Tibial nerve (tissue), 4 donors: ENCODE measurements at places on chromosomes 7 and 10. TPM values are rescaled to one million over a fixed set of nuclear protein-coding genes. Genes with fewer than 3 reads are reported as not detected.

- H3K36me3 ChIP-seq, result no peaks in the 10 kb centered on the region
- DNase-seq, result no peak
- H3K4me3 ChIP-seq, result no peak overlapping the region
Observed at GRCh38 chr10:56296618-56297017, 64.4 kb downstream of the ZWINT start.

FAM171A1 gene
- 15.3 TPM for total RNA-seq

GRCh38 chr7:27110186-27111031, 7.9 kb upstream of the HOXA2 start:
- H3K4me1 ChIP-seq, result no peaks in the 10 kb centered on the region
- peaks cover 63% of the 10 kb centered on the region for H3K27me3 ChIP-seq
- H3K27ac ChIP-seq, result peak overlapping the region; percentile 47
- H3K4me3 ChIP-seq, result peak overlapping the region; percentile 6
- DNase-seq, result no peak
- peaks cover 9% of the 10 kb centered on the region for H3K36me3 ChIP-seq

DNA sequence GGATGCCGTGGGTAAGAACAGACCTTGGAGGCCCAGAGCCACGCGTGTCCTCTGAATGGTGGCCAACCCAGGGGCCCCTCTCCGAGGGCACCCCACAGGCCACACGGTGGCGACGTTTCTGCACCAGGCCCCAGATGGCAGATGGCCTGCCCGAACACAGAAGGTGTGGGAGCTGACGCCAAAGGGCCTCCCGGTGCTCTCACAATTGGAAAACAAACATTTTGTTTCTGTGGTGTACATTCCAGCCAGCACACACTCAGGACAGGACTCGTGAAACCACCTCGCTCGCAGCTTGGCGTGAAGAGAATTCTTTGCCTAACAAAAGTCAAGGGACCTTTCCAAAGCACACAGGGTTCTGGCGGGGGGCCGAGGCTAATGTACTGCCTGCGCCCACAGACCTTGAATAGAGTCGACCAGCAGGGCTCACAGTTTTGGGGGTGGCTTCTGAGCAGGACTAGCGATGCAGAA, 112.1 kb downstream of the FAM53B start:
- peak overlapping the region; percentile 93 for H3K27ac ChIP-seq
- H3K4me1 ChIP-seq, result peaks cover 73% of the 10 kb centered on the region
- DNase-seq, result peak; percentile 51
- H3K4me3 ChIP-seq, result no peak overlapping the region
- H3K27me3 ChIP-seq, result no peaks in the 10 kb centered on the region

TET1 gene
- total RNA-seq, result 12.9 TPM

GPER1 gene
- 7.5 TPM for total RNA-seq

DNA sequence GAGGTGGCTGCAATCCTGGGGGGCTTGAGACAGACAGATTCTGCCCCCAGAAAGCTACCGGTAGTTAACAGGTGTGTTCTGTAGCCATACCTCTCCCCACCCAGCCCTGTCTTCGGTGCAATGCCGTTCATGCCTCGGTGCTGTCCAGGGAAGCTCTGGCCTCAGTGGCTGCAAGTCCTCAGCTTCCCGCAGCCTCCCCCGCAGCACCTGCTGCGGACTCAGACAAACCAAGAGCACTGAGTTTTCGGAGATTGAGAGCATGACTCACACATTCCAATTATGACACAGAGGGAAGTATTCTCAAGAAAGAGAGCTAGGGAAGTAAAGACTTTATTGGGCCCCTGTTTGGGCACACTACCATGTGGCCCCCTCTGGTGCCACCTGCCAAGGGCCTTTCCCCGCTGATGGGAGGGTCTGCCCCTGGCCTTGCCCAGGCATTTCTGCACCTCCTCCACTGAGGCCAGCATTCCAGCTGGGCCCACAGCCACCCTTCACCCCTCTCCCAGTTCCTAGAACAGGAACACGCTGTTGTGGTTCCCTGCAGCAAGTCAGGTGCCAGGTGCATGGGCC, 30.2 kb upstream of the EZH2 start:
- H3K27ac ChIP-seq, result no peak overlapping the region
- H3K36me3 ChIP-seq, result no peaks in the 10 kb centered on the region
- no peak for DNase-seq
- no peak overlapping the region for H3K4me3 ChIP-seq
- peaks cover under 1% of the 10 kb centered on the region for H3K27me3 ChIP-seq

DNA sequence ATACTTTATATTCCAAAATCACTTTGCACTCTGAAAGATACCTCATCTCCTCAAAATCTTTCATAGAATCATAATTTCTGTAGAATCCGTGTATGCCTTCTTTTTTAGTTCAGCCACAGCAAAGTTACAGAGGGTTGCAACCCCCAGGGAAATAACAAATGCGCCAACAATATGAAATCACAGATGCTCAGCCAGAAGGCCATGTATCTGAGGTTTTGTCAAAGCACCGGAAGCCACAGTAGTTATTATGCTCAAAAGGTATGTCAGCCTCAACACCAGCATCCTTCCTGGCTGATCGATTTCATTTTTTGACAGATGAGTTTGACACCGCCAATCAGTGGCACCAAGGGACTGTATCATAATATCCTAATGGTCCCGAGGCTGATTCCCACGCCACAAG, 204.1 kb downstream of the KCNMA1 start:
- H3K4me1 ChIP-seq, result no peaks in the 10 kb centered on the region
- H3K27ac ChIP-seq, result no peak overlapping the region
- no peaks in the 10 kb centered on the region for H3K27me3 ChIP-seq
- no peak overlapping the region for H3K4me3 ChIP-seq

GRCh38 chr7:139431459-139431858, 52.0 kb downstream of the KLRG2 start:
- no peaks in the 10 kb centered on the region for H3K27me3 ChIP-seq
- H3K4me1 ChIP-seq, result peaks cover 28% of the 10 kb centered on the region
- H3K36me3 ChIP-seq, result no peaks in the 10 kb centered on the region
- H3K27ac ChIP-seq, result no peak overlapping the region
- DNase-seq, result no peak

GRCh38 chr7:132750530-132751217, 174.4 kb upstream of the PLXNA4 start:
- no peak overlapping the region for H3K4me3 ChIP-seq
- peaks cover 6% of the 10 kb centered on the region for H3K4me1 ChIP-seq
- no peaks in the 10 kb centered on the region for H3K36me3 ChIP-seq
- H3K27ac ChIP-seq, result no peak overlapping the region
- no peaks in the 10 kb centered on the region for H3K27me3 ChIP-seq
- DNase-seq, result no peak

GRCh38 chr7:25289518-25289917, 61.2 kb upstream of the NPVF start:
- no peak for DNase-seq
- H3K4me3 ChIP-seq, result no peak overlapping the region
- no peaks in the 10 kb centered on the region for H3K27me3 ChIP-seq
- H3K36me3 ChIP-seq, result no peaks in the 10 kb centered on the region
- no peaks in the 10 kb centered on the region for H3K4me1 ChIP-seq
- no peak overlapping the region for H3K27ac ChIP-seq

- no peak overlapping the region for H3K4me3 ChIP-seq
- no peaks in the 10 kb centered on the region for H3K36me3 ChIP-seq
- H3K27me3 ChIP-seq, result no peaks in the 10 kb centered on the region
Observed at GRCh38 chr7:88586219-88586618, 173.3 kb upstream of the ZNF804B start.

DNA sequence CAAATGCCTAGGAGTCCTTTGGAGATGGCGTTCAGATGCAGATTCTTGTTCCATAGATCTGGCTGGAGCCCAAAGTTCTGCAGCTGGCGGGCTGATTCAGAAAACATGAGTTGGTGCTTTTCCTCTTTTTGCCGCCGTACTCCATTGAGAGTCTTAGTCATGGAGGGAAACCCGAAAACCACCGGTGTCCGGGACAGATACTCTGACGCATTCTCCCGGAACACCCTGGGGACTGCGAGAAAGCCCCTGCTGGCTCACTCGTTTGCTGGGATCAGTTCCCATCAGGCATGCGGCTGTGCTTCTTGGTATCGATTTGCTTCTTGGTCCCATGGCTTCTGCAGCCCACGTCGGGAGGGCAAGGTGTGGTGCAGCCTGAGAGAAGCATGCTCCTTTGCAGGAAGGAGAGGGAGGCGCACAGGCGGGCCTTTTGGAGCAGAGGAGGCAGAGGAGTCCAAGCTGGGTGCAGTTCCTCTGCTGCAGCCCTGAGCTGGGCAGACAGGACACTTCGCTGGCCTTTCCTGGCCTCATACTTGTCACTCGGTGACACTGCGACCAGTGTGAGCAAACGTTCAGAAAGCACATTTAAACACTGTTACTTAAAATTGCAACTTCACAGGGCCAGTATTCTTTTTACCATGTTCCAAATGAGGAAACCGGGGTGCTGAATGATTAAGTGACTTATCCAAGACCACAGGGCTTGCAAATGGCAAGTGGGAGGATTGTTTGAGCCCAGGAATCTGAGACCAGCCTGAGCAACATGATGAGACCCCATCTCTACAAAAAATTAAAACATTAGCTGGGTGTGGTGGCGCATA, 30.6 kb upstream of the PFKFB3 start:
- H3K4me3 ChIP-seq, result no peak overlapping the region
- no peaks in the 10 kb centered on the region for H3K4me1 ChIP-seq
- peak; percentile 63 for DNase-seq
- H3K27ac ChIP-seq, result no peak overlapping the region
- no peaks in the 10 kb centered on the region for H3K27me3 ChIP-seq

GRCh38 chr10:122207596-122207995, 63.5 kb upstream of the BTBD16 start:
- H3K4me1 ChIP-seq, result no peaks in the 10 kb centered on the region
- H3K36me3 ChIP-seq, result no peaks in the 10 kb centered on the region
- H3K27ac ChIP-seq, result no peak overlapping the region
- no peaks in the 10 kb centered on the region for H3K27me3 ChIP-seq

CYP2E1 gene
- total RNA-seq, result 0.30 TPM

GBX1 gene
- total RNA-seq, result not detected

- H3K4me3 ChIP-seq, result no peak overlapping the region
- H3K36me3 ChIP-seq, result no peaks in the 10 kb centered on the region
- no peaks in the 10 kb centered on the region for H3K27me3 ChIP-seq
- H3K27ac ChIP-seq, result no peak overlapping the region
- H3K4me1 ChIP-seq, result no peaks in the 10 kb centered on the region
Observed at GRCh38 chr7:20742913-20743312, 43.8 kb downstream of the SP8 start.

DNA sequence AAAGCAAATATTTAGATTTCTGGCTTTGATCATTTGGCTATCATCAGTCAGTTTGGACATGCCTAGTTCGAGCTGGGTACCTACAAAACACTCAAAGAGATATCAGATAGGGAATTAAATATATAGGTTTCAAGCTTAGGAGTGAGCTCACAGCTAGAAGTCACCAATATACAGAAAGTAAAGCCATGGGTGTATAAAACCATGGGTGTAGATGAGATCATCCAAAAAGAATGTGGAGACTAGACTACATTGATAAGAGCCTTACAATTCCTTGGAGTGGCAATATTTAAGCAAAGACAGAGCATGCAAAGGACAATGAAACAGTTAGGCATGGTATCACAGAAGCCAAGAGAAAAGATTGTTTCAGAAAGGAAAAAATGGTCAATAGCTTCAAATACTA, 7.2 kb upstream of the RALA start:
- H3K27ac ChIP-seq, result no peak overlapping the region
- H3K4me1 ChIP-seq, result no peaks in the 10 kb centered on the region
- H3K36me3 ChIP-seq, result no peaks in the 10 kb centered on the region
- no peaks in the 10 kb centered on the region for H3K27me3 ChIP-seq
- no peak for DNase-seq

PCLO gene
- 0.78 TPM for total RNA-seq

PDE1C gene
- total RNA-seq, result 10.6 TPM
